Hindlimb muscle (tissue), 1 donor: ENCODE measurements at places on chromosomes 1 and 21. TPM values are rescaled to one million over a fixed set of nuclear protein-coding genes. Genes with fewer than 3 reads are reported as not detected.

- no peak for DNase-seq
These were observed 39.9 kb downstream of the MSH4 start for GRCh38 chr1:75836528-75837100.

ANGPTL1 gene
- 42.8 TPM for polyA plus RNA-seq

- no peak for DNase-seq
These were observed 1213.7 kb downstream of the KCNT2 start for GRCh38 chr1:195394567-195394966.

GBP2 gene
- 1.3 TPM for polyA plus RNA-seq
